ENCODE measurements at places on chromosomes 1 and 21. TPM values are rescaled to one million over a fixed set of nuclear protein-coding genes. Genes with fewer than 3 reads are reported as not detected.

The BRDT gene
- total RNA-seq = not detected

The FGR gene
- total RNA-seq = 21.5 TPM

The SVBP gene
- 10.2 TPM for total RNA-seq

The CD247 gene
- total RNA-seq = 8.5 TPM

The CLCA1 gene
- not detected for total RNA-seq

The BSND gene
- total RNA-seq = not detected

The SV2A gene
- total RNA-seq = 22.7 TPM

The XCL2 gene
- total RNA-seq = not detected

The NTMT2 gene
- total RNA-seq = not detected

The OLIG2 gene
- total RNA-seq = not detected

The SMG7 gene
- 29.8 TPM for total RNA-seq

DNA sequence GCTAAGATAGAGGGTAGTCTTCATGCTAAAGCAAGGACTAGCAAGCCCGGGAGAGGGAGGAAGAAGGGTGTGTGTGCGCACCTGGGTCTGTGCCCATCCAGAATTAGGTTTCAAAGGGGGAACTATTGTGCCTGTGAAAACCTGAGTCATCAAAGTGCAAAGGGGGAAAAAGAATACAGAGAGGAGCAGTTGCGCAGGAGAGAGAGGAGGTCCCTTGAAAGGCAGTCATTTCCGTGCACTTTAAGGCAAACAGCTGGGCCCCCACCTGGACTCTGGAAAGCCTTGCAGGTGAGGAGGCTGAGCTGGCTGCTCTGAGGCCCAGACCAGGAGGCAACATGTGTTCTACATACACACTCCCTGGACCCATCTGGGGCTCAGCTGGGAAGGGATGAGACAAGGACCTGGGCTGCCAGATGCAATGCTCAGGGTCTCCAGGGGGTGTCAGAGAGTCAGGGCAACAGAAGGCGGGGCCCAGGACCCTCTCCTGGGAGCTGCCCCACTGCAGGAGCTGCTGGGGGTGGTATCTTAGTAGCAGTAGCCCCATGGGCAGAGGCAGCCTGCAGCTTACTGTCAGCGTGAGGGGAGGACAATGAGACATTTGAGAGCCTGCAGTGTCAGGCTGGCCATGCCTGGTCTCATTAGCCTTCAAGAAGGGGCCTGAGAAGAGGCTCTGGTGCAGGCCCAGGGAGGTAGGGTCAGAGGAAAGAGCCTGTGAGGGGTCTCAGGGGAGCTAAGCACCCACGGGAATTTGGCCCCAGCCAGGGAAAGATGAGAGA, 14.3 kb downstream of the PROK1 start:
- H3K4me1 ChIP-seq = no peaks in the 10 kb centered on the region
- H3K4me3 ChIP-seq = no peak overlapping the region
- DNase-seq = no peak
- no peaks in the 10 kb centered on the region for H3K36me3 ChIP-seq
- no peaks in the 10 kb centered on the region for H3K27me3 ChIP-seq
- no peak overlapping the region for H3K27ac ChIP-seq

DNA sequence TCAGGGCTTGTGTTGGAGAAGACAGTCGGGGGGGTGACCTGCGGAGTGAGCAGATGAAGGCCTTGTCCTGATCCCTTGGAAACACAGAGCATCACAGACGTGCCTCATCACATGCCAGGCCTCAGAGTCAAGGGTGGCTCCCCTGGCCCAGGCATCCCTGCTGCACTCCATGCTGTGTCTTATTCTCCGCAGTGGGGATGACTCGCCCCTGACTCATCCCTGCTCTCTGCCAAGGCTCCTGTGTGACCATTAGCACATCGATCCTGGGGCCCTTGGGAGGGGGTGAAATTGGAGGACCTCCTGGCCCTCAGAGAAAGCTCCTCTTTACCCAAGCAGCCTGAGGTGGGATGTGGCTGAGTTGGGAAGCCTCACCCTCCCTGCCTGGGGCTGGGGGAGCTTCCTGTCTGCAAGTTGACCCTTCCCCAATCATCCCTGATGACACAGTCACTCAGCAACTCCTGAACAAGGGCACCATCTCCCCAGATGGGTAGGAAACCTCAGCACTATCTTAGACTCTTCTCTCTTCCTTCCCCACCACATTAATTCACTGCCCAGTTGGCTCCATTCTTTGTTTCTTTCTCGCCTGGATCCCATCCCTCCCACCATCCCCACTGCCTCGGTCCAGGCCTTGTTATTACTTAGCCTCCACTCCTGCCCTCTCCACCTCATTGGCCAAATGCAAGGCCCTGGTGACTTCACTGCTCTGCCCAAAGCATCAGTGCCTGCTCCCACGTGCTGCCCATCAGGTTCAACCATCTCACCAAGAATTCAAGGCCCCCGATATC, 74.6 kb downstream of the CAMK2N1 start:
- H3K27ac ChIP-seq = no peak overlapping the region
- H3K36me3 ChIP-seq = no peaks in the 10 kb centered on the region
- no peaks in the 10 kb centered on the region for H3K27me3 ChIP-seq
- DNase-seq = no peak
- H3K4me1 ChIP-seq = no peaks in the 10 kb centered on the region
- H3K4me3 ChIP-seq = no peak overlapping the region

- no peak overlapping the region for H3K4me3 ChIP-seq
- DNase-seq = no peak
- H3K4me1 ChIP-seq = no peaks in the 10 kb centered on the region
- no peaks in the 10 kb centered on the region for H3K27me3 ChIP-seq
- H3K27ac ChIP-seq = no peak overlapping the region
Observed at GRCh38 chr21:25036775-25037174, 570.5 kb downstream of the MRPL39 start.

DNA sequence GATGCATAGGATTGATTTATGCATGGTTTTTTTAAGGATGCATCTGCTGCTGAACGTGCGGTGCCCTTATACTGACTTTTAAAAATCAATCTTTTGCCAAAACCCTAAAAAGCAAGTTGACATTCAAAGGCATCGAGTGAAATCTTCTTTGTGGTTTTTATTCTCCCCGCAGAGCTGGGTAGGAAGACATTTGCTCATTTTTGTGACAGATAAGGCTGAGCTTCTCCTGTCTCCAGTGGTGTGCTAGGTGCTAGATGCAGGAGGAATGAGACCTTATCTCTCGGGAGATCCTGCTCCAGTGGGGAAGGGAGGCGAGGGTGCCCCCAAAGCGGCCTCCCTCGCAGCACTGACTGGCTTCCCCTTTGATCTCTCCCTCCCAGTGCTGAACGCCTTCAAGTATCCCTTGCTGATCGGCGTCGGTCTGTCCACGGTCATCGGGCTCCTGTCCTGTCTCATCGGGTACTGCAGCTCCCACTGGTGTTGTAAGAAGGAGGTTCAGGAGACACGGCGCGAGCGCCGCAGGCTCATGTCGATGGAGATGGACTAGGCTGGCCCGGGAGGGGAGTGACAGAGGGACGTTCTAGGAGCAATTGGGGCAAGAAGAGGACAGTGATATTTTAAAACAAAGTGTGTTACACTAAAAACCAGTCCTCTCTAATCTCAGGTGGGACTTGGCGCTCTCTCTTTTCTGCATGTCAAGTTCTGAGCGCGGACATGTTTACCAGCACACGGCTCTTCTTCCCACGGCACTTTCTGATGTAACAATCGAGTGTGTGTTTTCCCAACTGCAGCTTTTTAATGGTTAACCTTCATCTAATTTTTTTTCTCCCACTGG, 14.9 kb upstream of the CD101 start:
- DNase-seq = no peak
- H3K36me3 ChIP-seq = no peaks in the 10 kb centered on the region
- H3K27ac ChIP-seq = no peak overlapping the region
- H3K4me3 ChIP-seq = no peak overlapping the region
- peaks cover 39% of the 10 kb centered on the region for H3K4me1 ChIP-seq

GRCh38 chr1:37763791-37764413, 1.0 kb downstream of the EPHA10 start:
- H3K27ac ChIP-seq = no peak overlapping the region
- H3K4me3 ChIP-seq = no peak overlapping the region
- no peaks in the 10 kb centered on the region for H3K4me1 ChIP-seq
- peaks cover 4% of the 10 kb centered on the region for H3K27me3 ChIP-seq

DNA sequence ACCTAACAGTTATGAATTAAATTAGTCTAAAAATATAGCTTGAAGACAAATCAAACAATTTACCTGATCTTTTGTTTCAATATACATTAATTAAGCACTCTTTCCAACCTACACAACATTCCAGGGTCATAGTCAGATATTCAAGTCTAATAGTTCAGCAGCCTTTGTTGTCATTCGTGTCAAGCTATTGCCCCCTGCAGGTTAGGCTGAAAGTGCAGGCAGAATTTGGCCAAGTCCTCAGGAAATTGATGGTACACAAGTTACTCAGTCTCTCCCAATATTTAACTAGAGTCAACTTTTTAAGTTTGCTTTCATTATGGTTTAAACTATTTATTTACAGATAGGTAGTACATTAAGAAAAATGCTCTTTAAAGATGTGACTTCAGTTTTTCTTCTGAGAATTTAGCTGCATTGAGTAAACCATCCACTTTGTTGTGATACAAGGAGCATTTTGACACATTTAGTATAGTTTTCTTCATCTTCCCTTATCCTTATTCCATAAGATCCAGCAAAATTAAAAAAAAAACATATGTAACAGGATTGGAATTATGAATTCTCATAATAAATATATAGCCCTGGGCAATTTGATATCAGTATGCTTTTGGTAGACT, 130.3 kb upstream of the DPYD start:
- no peaks in the 10 kb centered on the region for H3K27me3 ChIP-seq
- no peak for DNase-seq
- peaks cover 12% of the 10 kb centered on the region for H3K4me1 ChIP-seq
- no peak overlapping the region for H3K27ac ChIP-seq

- DNase-seq = no peak
- no peaks in the 10 kb centered on the region for H3K36me3 ChIP-seq
- H3K4me1 ChIP-seq = no peaks in the 10 kb centered on the region
Observed at GRCh38 chr1:182215764-182216163, 154.3 kb upstream of the ZNF648 start.

DNA sequence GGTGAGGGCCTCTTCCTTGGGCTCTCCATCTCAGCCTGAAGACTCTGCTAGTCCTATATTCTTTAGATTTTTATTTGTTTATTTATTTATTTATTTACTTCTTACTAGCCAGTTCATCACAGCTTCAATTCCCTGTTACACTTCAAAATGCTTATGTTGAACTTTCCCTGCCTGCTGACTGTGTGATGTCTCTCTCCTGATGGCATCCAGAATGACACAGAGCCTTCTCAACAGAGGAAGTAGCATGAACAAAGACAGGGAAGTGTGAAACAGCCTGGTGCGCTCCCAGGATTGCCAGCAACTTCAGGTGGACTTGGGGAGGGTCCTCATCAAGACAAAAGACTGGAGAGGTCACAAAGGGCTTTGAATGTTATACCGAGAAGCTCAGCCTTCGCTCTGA, 4.3 kb upstream of the IPO13 start:
- no peak overlapping the region for H3K4me3 ChIP-seq
- H3K27ac ChIP-seq = no peak overlapping the region
- no peaks in the 10 kb centered on the region for H3K36me3 ChIP-seq
- peaks cover 9% of the 10 kb centered on the region for H3K4me1 ChIP-seq
- H3K27me3 ChIP-seq = no peaks in the 10 kb centered on the region

GRCh38 chr1:234325878-234326496, 47.3 kb upstream of the COA6 start:
- H3K4me1 ChIP-seq = peaks cover 11% of the 10 kb centered on the region
- no peak overlapping the region for H3K27ac ChIP-seq
- H3K27me3 ChIP-seq = no peaks in the 10 kb centered on the region
- H3K4me3 ChIP-seq = peak overlapping the region; percentile 64
- no peaks in the 10 kb centered on the region for H3K36me3 ChIP-seq
- no peak for DNase-seq

GRCh38 chr1:206581571-206581981, 30.7 kb downstream of the EIF2D start:
- H3K36me3 ChIP-seq = peaks cover 4% of the 10 kb centered on the region
- H3K27me3 ChIP-seq = no peaks in the 10 kb centered on the region
- no peak overlapping the region for H3K4me3 ChIP-seq
- DNase-seq = no peak
- peaks cover 8% of the 10 kb centered on the region for H3K4me1 ChIP-seq

DNA sequence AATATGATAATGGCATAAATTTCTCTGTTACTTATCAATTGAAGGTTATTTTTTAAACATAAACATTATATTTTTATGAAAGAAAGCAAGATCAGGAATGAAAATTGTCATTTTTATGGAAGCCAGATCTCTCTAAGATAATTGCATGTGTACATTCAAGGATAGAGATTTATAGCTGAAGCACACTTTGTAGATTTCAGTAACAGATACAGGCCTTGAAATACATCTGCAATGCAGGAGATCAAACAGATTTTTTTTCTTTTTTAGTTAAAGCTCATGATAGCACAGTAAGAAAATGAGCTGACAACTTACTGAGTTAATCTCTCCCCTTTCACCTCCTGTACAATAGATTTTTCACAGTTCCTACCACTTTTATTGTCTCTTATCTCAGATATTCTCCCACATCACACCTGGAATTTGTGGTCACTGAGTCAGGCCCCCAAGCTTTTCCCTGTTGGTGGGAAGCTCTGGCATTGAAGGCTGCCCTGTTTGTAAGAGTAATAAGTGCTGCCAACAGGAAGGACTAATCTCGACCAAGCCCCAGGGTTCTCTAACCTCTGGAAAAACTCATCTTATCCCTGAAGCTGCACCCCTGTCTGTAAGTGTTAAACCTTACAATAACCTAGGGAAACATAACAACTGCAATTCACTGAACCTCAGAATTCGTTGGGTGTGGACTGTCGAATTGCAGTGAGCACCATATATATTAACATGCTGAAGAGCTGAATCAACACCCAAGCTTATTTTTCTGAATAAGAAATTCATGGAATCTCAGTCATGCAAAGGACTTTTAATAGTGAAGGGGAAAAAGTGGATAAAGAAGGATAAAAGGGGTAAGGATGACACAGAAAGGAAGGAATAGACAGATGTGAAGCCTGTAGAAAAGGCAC, 599.0 kb downstream of the LMO4 start:
- H3K4me3 ChIP-seq = no peak overlapping the region
- H3K4me1 ChIP-seq = no peaks in the 10 kb centered on the region

DNA sequence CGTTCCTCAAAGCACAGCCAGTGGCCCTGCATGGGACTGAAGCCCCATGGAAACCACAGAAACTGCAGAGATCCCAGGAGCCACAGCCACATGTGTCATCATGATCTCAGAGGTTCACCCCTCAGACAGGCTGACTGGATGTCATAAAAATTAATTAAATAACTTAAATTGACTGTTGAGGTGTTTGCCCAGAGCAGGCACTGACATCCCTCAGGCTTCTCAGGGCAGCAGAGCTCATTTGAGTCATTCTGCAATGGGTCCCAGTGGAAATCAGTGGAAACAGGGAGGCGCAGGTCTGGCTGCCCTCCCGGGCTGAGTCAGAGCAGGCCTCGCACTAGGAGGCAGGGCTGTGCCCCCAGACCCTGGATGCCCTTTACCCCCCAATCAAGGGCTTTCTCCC, 135.1 kb downstream of the CDC7 start:
- no peaks in the 10 kb centered on the region for H3K4me1 ChIP-seq
- no peaks in the 10 kb centered on the region for H3K27me3 ChIP-seq
- no peaks in the 10 kb centered on the region for H3K36me3 ChIP-seq
- H3K4me3 ChIP-seq = no peak overlapping the region
- no peak overlapping the region for H3K27ac ChIP-seq
- no peak for DNase-seq

All from thoracic aorta (tissue), 2 donors.